Stimulated activated CD4-positive, alpha-beta T cell treated with anti-CD3 and anti-CD28 coated beads, Interleukin-4, amount 100 ng/mL, for 1 hour (primary cell): ENCODE measurements at places on chromosomes 2 and 18.

- DNase-seq = no peak
Observed at GRCh38 chr2:99554238-99554637, 64.4 kb upstream of the REV1 start.

DNA sequence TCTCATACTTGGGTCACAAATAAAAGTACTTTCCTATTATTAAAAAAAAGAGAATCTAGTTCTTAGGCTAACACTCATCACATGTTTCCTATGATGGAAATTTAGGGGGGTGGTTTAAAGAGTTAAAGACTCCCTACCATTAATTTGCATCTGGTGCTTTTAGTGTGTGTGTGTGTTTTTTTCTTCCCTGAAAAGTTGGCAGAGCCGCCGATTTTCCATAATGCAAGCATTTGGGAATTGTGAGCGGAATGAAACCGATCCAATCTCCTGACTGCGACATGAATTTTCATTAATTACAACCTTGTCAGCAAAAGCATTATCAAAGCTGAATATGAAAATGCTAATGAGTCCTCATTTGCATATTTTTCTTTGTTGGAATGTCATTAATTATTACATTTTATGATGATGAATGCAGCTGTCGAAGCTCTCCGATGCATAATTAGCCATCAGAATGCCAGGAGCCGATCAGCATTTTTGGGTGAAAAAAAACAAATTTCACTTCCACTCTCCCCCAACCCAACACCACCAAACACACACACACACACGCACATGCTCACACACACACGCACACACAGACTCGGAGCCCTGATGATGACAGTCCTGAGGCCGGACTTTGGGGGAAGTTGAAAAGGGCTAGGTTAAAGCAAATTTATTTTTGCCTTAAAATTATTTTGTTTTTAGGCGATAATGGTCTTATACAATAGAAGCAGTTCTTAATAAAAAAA lies 165.4 kb downstream of the TCF4 start:
- DNase-seq = no peak

- no peak for DNase-seq
Observed at GRCh38 chr18:59616501-59616900, 80.7 kb downstream of the CCBE1 start.

- no peak for DNase-seq
Observed at GRCh38 chr2:73262108-73262651, 22.1 kb downstream of the FBXO41 start.

DNA sequence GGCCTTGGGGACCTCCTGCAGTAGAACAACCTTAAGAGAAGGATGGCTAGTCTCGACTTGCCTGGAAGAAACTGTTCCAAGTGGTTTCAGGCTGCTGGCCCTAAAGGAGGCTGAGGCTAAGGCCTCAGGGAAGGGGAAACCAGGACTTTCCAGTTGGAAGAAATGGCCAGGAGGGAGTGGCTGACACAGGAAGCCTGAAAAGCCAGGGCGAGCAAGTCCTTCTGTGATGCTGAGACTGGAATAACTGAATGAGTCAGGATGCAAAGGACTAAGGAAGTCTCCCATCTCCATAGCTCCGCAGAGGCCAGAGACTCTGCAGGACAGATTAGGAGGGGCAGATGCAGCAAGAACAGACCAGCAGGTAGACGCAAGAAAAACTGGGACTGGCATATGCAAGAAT lies 7.4 kb downstream of the HTRA2 start:
- DNase-seq = no peak

GRCh38 chr2:32977228-32977758 lies 30.5 kb downstream of the LTBP1 start:
- DNase-seq = no peak

- DNase-seq = no peak
Observed at GRCh38 chr2:171407030-171407675, 26.6 kb downstream of the METTL8 start.
